T-helper 9 cell (primary cell): ENCODE measurements at places on chromosomes 11 and 22.
A peak's percentile ranks its signal among the peaks of the same experiment; 100 is the strongest.

DNA sequence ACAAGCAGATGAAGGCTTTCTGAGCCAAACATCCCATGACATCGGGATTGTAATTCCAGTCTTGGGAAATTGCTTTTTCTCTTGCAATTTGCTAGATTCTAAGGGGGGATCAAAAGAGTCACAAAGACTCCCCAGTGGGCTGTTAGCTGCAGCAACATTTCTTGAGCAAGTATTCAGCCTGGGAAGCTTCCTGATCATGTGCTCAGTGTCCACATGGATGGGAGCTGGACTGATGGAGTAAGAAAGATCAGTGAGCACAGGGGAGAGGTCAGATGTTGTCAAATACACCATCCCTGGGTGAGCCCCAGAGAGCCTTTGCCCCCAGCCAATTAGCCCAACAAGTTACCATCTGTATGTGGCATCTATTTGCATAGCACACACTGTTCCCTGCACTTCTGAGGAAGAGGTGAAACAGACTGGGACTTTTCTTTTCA is 10.2 kb upstream of the GRK3 start:
- no peak for DNase-seq

DNA sequence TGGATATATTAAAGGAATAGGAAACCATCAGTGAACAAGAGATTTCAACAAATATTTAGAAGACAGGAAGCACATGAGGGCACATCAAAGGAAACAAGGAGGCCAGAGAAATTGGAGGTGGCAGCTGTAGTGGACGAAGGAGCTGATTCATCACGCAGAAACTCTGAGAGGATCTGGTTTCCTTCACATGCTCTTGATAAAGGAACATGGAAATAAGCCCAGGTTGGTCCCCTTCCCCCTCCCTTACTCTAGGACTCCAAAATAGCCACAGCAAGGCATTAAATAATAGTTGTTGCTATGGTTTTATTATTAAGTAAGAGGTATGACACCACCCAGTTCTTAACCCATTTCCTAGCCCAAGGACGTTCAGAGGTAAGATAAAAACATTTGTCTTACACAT is 11.3 kb downstream of the IZUMO1R start:
- no peak for DNase-seq

- no peak for DNase-seq
Measured at GRCh38 chr11:100619484-100619883, 67.6 kb upstream of the ARHGAP42 start.

DNA sequence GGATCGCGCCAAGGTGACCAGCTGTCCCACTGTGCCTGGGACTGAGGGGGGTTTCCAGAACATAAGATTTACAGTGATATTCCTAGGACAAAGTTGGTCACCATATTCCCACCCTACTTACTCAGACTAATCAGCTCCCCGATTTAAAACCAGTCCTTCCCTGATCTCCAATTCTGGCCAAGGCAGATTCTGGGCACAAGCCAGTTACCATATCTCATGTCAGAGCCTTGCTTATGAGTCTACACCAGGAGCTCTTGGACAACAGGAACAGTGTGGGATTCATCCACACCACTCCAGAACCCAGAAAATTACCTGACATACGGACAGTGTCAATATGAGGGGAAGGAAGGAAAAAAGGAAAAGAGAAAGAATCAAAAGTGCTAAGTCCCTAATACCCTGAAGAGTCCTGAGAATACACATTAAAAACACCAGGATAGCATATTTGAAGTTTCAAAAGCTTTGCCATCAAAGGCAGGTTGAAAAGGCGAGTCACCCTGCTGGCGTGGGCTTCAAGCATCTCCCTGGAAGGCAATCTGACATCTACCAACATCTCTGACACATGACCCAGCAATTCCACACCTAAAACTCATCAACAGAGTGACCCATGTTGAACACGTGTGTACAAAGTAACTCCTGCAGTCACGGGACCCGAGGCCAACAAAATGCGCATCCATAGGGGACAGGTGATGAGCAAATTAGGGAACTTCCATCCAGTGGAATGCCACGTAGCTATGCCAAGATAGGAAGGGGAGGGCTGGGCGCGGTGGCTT is 8.0 kb upstream of the IL2RB start:
- no peak for DNase-seq

- DNase-seq = no peak
Measured at GRCh38 chr11:79273781-79274180, 167.0 kb downstream of the TENM4 start.

- no peak for DNase-seq
Measured at GRCh38 chr11:78906566-78906965, 331.9 kb upstream of the NARS2 start.

DNA sequence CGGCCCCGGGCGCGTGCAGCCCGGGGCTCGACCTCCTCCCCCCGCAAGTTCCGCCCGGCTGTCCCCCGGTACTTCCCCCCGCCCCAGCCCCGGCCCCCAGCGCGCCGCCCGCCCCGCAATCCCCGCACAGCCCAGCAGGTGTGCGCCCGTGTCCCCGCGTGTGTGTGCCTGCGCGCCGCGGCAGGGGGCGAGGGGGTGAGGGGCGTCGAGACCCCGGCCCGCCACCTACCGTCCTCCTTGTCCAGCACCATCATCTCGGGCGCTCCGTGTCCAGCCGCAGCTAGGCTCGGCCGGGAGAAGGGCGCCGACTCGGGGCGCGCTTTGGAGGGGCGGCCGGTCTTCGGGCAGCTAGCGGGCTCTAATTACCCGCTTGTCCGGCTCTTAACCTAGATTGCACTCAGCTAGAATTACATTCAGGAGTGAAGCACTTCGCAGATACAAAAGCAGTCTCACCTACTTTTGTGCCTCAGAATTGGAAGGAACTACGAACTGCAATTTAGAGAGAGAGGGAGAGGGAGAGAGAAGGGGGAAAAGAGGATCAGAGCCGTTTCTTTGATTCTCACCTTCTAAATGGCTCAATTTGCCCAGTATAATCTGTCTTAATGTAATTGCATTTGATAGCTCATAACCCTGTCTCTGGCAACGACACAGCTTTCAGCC is 439 bp downstream of the LMO1 start:
- no peak for DNase-seq

DNA sequence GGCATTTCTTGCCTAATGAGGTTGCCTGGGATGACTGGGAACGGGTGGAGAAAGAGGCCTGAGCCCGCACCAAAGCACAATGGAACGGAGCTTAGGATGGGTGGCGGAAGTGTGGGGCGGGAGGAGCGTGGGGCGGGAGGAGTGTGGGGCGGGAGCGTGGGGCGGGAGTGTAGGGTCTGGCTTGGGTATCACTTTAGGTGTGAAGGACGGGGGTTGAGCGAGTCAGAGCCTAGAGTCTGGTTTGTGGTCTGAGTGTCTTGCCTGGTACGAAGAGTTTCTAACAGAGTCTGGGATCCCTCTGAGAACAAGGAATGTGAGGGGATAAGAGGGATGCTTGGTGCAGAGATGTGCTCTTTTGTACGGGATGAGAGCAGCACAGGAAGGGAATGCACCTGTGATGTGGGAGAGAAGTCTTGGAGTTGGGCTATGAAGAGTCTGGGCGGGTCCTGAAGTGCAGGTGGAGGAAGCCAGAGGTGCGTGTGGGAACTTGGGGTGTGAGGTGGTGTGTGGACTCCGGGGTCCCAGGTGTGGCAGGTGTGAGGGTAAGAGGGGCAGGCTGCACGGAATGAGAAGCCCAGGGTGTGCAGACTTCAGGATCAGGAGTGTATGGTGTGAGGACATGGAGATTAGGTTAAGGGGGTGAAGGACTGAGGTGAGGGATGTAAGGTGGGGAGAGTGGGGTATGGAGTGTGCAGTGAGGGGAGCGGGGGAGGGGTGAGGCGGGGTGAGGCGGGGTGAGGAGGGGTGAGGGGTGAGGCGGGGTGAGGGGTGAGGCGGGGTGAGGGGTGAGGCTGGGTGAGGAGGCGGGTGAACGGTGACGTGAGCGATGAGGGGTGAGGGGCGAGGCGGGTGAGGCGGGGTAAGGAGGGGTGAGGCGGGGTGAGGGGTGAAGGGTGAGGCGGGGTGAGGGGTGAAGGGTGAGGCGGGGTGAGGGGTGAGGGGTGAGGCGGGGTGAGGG is 1.0 kb downstream of the SYCE3 start:
- no peak for DNase-seq

- DNase-seq = no peak
Measured at GRCh38 chr11:83027289-83027688, 44.4 kb downstream of the RAB30 start.

- DNase-seq = no peak
Measured at GRCh38 chr11:9069256-9069655, 22.1 kb downstream of the SCUBE2 start.

- DNase-seq = no peak
Measured at GRCh38 chr11:92886243-92886905, 83.1 kb upstream of the MTNR1B start.

DNA sequence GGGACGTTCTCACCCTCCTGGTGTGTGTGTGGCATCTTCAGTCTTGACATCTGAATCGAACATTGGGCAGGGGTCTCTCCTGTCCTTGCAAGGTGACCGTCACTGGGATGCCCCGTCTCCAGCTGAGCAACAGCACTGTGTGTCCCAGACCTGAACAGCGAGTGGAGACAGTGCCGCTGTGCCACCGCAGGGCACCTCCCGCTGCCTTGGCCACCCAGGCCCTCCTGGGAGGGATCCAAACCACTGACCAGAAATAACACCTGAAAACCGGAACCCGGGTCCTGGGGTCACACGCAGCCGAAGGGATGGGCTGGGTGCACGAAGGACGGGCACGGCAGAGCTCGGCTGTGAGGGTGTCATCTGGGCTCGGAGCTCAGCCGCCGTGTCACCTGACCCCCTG is 102.2 kb downstream of the BRD1 start:
- no peak for DNase-seq

DNA sequence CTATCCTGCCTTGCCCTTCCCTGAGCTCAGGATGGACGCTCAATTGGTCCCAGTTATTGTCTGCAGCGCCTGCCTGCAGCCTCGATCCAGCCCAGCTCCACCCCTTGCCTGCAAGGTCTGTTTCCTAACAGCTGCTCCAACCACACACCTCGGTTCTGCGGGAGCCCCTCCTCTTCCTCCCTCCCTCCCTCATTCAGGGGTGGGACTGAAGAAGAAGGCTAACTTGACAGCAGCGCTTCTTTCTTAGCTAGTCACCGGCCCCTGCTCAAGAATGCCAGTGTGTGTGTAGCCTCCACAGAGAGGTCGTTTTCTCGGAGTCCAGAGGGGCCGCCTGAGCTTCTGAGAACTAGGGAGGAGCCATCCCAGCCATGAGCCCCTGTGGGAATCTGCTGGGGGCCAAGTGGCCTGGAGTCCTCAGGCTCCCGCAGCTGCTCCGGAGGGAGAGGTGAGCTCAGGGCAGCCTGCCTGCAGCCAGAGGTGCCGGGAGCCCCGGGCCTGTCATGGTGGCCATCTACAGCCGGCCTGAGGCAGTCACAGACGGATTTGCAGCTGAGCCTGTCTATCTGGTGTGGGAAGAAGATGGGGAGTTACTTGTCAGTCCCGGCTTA is 36.1 kb downstream of the LIMK2 start:
- peak; percentile 50 for DNase-seq

DNA sequence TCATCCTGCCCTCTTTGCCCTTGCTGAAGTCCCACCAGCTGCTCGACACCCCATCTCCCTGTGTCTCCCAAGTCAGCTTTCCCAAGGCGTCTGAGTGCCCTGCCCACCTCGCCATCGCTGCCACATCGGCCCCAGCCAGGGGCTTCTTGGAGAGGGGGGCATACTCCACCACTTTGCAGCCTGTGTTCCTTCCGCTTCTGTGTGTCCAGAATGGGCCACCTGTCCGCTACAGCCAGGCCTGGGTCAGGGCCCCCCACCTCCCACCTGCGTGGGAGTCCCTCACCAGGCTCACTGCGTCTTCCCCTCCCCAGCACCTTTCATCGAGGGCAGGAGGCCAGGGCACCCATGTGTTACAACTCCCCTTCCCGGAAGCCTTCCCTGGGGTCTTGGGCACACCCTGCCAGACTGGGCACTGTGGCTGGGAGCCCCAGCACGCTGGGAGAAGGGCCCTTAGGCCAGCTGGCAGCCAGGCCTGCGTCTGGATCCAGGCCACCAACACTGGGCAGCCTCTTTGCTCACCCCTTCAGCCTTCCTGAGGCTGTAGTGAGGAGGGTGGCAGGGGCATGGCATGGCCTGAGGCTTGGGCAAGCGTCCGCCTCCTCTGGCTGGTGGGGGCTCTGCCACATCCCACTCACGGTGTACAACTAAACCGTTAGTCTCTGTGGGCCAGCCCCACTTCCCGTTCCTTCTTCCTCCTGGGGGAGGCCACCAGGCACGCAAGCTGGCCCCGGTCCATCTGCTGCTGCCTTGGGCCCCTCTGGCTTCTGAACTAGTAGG is 13.4 kb downstream of the CPT1A start:
- DNase-seq = no peak

DNA sequence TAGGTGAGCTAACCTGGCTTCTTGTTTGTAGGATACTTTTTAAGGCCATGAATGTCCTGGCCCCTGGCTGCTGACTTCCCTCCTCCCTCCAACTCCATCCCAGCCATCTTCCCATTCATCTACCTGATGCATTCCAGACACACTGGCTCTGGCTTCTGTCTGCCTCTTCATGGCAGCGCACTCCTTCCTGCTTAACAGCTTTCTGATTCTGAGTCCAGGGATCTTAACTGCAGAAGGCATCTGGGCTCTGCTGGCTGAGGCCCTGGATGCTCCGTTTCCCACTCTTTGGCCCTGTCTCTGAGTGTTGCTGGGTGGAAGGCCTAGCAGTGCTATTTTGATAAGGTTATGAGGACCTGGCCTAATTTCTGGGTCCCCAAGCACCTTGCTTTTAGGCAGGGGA is 1.8 kb upstream of the THY1 start:
- no peak for DNase-seq

DNA sequence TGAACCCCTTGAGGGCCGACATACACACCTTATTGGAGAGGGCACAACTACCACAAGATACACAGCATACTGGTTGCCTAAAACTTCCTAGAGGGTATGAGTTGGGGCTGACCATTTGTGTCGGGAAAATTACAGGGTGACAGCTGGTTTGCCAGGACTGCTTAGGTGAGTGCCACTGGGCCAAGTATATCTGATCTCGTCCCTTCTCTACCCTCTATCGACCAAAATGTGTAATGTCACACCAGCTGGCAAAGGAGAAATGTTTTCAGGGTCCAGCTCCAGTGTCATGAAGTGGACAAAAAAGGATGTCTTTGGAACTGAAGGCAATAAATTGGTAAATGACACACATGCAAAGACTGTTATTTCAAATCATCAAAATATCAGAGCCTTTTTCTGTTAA is 126.1 kb downstream of the PGR start:
- DNase-seq = no peak

DNA sequence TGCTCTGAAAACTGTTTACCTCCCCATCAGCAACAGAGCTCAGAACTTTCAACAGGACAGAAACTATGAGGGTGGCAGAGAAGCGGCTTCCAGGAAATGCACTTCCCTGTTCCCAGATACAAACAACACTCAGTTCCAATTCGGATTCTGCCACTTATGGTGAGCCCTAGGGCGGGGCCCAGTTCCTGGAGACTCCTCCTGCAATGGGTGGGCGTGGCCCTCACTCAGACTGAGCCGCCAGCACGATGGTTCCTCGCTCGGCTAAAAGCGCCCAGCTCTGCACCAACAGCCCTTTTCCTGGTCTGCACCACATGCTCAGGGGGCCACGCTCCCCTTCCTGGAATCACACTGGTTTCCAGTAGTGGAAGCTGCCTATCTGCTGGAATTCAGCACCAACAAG is 314.1 kb downstream of the CTTN start:
- DNase-seq = no peak
